Activated effector memory CD4-positive, alpha-beta T cell treated with Interleukin-2 at 50 U/mL for 16 hours (primary cell): ENCODE measurements at places on chromosomes 6 and 20.
A peak's percentile ranks its signal among the peaks of the same experiment; 100 is the strongest.

GRCh38 chr6:5247201-5247600 is 13.5 kb downstream of the LYRM4 start:
- DNase-seq = no peak

- DNase-seq = no peak
These were observed 59.4 kb downstream of the CD164 start for GRCh38 chr6:109322825-109323224.

DNA sequence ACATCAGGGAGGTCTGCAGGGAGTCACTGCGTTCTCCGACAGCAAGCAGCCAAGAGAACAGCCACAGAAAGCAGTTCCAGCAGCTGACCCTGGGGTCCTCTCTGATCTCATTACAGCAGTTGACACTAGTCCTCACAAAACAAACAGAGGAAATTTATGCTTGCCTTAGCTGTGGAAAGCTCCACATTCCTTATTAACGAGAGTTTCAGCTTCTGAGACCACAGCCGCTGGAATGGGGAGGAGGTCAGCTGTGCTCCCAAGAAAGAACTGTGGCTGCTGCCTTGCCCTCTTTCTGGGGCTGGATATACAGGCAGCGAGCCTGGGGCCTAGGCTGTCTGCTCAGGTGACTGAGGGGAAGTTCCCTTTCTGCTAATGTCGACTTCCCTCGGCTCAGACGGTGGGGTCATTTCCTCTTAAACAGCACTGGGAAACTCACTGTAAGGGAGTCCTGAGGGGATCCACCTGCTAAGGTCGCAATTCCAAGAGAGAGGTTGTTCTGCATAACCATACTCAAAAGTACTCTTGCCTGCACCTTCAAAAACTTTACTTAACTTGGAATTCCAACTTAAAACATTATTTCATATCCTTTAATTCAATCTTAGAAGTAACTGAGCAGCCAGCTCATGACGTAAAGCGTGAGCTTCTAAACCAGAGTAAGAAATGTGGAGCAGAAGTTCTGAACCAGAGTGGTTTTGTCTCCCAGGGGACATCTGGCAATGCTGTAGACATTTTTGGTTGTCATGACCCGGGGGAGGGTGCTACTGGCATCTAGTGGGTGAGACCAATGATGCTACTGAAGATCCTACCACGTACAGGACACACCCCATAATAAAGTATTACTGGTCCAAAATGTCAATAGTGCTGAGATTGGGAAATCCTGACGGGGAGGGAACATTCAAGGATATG is 80.3 kb downstream of the BACH2 start:
- DNase-seq = no peak

- no peak for DNase-seq
These were observed 1.2 kb upstream of the ACAT2 start for GRCh38 chr6:159760602-159761057.

DNA sequence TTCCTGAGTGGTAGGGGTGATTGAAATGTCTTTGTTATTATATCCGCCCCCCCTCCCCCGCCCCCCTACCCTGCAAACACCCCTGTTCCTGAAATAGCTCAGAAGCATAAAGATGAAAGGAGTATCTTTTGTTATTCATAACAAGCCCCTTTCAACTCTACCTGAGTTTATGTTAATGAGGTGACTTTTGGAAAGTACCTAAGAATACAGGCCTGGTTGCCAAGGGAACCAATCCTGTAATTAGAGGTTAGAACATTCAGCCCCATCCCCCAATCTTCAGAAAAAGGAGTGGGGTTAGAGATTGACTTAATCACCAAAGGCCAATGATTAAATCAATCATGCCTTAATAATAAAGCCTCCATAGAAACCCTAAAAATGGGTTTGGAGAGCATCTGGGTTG is 979.2 kb upstream of the GJE1 start:
- no peak for DNase-seq

DNA sequence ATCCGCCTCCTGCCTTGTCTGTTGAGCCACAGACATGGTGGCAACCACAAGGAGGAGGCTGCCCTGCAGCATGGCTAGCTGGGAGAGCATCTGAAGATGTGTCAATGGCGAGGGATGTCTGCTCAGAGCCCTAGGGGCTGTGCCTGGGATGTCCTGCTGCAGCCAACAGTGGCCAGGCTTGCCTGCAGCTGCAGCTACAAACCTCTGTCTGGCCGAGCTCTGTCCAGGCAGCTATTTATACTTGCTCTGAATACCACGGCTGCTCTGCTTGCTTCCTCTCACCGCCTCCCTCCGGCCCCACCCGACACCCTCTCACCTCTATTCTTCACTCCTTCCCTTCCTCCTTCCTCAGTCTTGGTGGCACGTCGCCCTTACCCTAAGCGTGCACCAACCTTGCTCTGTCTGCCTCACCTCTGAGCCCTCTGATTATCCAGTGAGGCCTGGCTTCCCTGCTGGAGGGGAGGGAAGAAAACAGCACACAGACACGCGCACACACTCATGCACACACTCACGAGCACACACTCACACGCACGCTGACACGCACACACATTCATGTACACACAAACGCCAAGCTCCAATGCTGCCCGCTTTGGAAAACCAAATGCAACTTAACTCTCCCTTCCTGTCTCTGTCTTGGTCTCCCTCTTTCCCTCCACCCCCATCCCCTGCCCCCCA is at the start of gene ANGPT4:
Gene ANGPT4, minus strand, starts transcription at position 210 of the 675 bp plus-strand sequence. Its CDS starts 120 bp downstream, at position 90.
- DNase-seq = no peak

DNA sequence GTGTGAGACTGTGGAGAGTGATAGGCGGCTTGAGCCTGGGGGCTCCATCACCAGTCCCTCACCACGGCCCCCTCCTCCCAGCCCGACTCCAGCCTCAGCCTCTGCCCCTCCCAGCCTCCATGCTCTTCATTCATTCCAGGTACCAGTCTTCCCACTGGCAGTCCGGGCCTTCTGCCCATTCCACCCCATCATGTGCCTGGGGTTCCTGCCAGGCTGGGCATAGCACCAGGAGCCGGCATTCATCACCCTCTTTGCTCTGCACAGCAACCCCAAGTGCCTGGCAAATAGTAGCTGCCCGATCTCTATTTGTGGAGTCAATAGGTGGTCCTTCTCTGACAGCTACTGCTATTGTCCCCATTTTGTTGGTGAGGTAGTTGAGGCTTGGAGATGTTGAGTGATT is 39.6 kb upstream of the GTSF1L start:
- DNase-seq = no peak

GRCh38 chr6:138155443-138155842 is 6.3 kb upstream of the ARFGEF3 start:
- DNase-seq = no peak

GRCh38 chr6:160795721-160796120 is 93.7 kb downstream of the PLG start:
- no peak for DNase-seq

- DNase-seq = peak; percentile 75
These were observed 108.2 kb downstream of the HFE start for GRCh38 chr6:26195376-26195923.

DNA sequence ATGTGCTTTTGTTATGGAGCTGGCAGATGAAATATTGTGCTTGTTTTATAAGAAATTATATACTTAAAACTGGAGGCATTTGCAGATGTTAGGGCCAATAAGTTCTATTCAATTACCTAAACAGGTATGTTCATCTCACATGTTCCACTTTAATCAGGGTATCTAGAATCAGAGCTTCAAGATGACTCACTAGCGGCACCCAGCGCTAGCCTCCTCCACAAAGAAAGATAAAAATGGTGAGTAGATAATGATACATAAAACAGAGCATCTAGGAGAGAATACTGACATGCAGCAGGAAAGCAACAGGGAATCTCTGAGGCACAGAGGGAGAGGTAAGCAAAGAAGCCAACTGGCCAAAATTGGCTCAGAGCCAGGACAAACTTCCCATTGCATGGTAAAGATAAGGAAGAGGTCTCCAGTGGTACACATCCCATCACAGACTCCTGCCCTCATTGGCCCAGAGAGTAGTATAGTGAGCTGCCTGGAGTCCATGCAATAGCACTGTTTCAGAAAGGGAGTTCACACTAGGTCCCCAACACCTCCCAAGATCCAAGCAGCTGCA is 200.7 kb upstream of the SPTLC3 start:
- no peak for DNase-seq

DNA sequence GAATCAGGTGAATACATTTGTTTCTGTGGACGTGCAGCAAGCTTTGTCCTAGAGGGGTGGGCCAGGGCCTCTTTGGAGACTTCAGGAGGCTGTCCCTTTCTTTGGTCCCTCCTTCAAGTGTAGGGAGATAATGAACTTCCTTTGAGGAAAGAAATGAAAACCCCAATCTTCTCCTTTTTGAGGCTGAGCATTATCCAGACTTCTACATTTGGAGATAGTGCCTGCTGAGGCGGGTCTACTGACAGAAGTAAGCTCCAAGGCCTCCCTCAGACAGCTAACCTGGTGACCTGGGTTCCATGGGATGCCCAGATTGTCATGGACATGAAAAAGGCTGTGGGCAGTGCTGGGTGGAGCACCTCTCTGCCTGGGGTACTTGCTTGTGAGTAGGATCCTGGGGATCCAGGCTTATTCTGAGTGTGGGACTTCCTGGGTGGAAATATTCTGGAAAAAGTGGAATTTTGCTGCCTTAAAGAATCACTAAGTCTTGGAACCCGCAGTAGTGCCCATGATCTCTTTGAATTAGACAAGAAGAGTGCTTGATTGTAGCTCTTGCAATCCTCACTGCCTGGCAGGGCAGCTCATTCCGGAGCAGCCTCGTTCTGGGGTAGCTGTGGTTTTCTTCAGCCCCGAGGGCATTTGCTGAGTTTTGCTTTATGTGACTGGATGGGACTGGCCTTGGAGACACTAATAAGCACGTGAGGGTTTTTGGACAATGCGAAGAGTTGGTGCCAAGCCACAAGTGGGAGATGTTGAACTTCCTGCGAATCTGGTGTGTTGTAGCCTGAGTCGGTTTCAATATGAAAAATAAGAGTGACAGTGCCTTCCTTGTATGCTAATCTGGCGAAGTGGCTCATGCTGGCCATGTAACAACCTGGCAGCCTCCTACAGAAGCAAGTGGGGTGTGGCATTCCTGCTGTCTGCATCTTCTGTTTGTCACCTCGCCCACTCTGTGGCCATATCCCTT is 28.1 kb downstream of the SNRNP48 start:
- no peak for DNase-seq

DNA sequence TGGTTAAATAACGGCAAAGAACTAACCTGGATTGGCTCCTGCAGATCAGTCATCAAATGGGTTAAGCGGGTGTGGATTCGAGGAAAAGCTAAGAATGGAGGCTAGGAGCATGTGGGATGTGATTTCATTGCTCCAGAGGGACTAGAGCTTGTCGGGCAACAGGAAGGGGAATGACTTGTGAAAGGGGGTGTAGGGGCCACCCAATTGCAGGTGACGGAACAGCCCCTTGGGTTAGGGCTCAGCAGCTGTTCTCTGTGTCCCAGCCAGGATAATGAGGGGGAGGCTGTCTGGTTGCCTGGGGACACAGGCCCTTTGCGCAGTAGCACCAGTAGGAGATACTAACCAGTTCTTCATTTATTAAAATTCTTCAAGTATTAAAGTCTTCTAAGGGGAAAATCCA is 25.0 kb upstream of the MRPS18A start:
- no peak for DNase-seq

- DNase-seq = no peak
These were observed 153.8 kb downstream of the INSM1 start for GRCh38 chr20:20521736-20522135.

- no peak for DNase-seq
These were observed 29.1 kb downstream of the OR2B2 start for GRCh38 chr6:27883136-27883535.

DNA sequence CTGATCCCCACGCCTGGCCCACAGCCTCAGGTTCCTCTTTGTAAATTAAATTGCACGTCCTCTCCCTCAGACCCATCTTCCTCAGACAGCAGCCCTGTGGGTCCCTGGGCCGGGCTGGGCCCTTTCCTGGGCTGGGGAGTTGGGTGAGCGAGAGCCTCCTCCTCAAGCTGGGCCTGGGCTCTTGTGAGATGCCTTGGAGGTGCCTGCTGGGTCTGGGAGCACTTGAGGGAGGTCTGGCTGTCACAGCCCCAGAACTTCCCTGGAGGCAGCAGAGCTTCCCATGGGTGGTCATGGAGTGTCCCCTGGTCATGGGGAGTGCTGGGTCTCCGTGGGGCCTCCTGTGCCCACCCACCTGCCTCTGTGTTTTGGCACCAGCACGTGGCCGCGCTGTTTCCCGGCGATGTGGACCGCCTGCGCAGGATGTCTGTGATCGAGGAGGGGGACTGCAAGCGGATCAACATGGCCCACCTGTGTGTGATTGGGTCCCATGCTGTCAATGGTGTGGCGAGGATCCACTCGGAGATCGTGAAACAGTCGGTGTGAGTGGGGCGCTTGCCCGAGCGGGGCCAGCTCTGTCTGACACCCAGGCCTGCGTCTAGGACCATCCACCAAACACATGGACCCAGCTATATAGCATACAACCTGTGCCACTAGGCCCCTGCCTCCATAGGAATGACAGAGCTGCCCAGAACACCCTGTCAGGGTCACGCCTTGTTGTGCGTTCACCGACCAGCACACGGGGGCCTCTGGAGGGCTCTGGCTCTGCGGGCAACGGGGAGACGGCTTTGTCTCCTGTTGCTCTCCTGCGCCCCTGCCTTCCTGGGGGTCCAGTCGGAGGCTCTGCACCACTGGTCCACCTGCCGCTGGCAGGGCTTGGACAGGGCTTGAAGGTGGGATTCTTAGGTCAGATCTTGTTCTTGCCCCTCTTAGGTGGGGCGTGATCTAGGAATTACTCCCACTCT is 33.0 kb downstream of the PYGB start:
- DNase-seq = no peak

DNA sequence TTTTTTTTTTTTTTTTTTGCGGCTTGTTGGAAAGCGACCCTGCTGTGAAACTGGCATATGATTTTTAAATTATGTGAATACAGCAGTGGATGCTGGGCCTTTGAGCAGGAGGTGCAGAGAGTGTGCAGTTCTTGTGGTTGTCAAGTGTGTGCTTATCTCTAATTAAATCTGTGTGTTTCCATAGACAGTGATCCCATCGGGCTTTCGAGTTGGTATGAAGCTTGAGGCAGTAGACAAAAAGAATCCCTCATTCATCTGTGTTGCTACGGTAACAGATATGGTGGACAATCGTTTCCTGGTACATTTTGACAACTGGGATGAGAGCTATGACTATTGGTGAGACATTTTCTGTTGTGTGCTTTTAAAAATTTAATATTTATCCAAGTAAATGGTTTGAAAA is 52.4 kb downstream of the L3MBTL3 start:
- no peak for DNase-seq

GRCh38 chr6:100177956-100178355 is 183.9 kb upstream of the MCHR2 start:
- no peak for DNase-seq

DNA sequence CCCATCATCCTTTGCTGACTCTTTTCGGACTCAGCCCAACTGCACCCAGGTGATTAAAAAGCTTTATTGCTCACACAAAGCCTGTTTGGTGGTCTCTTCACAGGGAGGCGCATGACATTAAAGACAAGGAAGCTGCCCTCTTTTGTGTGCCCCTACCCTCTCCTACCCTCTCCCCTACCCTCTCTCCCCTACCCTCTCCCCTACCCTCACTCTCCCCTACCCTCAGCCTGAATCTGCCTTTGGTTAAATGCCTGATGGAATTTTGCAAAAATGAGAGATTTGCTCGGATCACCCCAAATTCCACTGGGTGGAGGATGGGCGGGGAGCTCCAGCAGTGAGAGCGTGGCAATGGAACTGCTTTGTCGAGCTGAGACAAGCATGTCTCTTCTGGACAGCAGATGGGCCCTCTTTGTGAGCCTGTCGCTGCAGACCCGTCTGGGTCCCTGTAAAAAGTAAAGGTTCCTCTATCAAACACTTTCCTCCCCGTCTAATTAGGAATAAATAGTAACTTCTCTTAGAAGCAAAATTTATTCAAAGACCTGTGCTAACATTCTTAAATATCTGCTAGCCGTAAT is 76.4 kb upstream of the MLN start:
- DNase-seq = no peak
